Activated T-helper 17 cell treated with anti-CD3 and anti-CD28 coated beads, Interleukin-2, amount 50 U/mL, for 72 hours (primary cell): ENCODE measurements at places on chromosomes 5 and 9. TPM values are rescaled to one million over a fixed set of nuclear protein-coding genes. Genes with fewer than 3 reads are reported as not detected.

ARID3C gene
- 0.42 TPM for total RNA-seq

PCDHGC4 gene
- not detected for total RNA-seq

INSYN2B gene
- total RNA-seq = not detected

FBXO38 gene
- total RNA-seq = 53.0 TPM

LCN6 gene
- not detected for total RNA-seq

NR2F1 gene
- total RNA-seq = not detected

OLFM1 gene
- not detected for total RNA-seq

PDCD1LG2 gene
- 1.2 TPM for total RNA-seq

SPATA31A3 gene
- total RNA-seq = not detected

SHB gene
- total RNA-seq = 0.95 TPM

CARTPT gene
- total RNA-seq = not detected

DRD1 gene
- not detected for total RNA-seq

ADRA1B gene
- total RNA-seq = not detected

CCNJL gene
- total RNA-seq = not detected

DNA sequence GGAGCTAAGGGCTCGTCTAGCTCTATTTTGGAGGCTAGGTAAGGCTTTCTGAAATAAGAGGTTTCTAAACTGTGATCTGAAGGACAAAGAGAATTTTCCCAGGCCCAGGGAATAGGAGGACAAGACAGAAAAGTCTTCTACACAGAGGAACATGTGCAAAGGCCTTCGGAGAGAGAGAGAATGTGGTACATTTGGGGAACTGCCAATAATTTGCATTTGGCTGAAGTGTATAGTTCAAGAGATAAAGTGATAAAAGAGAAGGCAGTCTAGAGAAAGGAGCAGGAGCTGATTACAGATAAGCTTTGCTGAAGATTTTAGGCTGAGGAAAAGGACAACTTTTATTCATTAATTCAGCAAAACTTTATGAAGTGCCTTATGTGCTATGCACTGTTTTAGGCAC, 214.4 kb upstream of the ELL2 start:
- no peak for ATAC-seq

- ATAC-seq = no peak
Measured at GRCh38 chr5:83149671-83150070, 72.3 kb downstream of the XRCC4 start.

- ATAC-seq = no peak
Measured at GRCh38 chr9:110874963-110875674, 163.2 kb downstream of the LPAR1 start.

- peak; percentile 48 for ATAC-seq
Measured at GRCh38 chr5:66987126-66987525, 209.5 kb downstream of the CD180 start.

DNA sequence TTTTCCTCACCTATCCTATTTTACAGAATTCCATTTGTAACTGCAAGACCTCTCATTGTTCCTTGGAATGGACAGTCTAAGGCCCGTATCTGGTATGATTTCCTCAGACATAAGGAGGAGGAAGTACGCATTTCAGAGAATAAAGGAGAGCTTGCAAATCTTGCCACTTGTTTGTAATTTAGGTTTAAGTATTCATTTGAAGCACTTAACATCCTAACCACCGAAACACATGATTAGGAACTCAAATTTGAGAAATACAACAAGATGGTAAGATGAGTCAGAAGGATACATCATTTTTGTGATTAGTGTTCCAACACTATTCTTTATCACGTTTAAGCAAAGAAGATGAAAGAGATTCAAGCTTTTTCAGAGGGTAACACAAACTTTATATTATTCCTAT, 3.9 kb upstream of the ZCCHC9 start:
- ATAC-seq = peak; percentile 18

DNA sequence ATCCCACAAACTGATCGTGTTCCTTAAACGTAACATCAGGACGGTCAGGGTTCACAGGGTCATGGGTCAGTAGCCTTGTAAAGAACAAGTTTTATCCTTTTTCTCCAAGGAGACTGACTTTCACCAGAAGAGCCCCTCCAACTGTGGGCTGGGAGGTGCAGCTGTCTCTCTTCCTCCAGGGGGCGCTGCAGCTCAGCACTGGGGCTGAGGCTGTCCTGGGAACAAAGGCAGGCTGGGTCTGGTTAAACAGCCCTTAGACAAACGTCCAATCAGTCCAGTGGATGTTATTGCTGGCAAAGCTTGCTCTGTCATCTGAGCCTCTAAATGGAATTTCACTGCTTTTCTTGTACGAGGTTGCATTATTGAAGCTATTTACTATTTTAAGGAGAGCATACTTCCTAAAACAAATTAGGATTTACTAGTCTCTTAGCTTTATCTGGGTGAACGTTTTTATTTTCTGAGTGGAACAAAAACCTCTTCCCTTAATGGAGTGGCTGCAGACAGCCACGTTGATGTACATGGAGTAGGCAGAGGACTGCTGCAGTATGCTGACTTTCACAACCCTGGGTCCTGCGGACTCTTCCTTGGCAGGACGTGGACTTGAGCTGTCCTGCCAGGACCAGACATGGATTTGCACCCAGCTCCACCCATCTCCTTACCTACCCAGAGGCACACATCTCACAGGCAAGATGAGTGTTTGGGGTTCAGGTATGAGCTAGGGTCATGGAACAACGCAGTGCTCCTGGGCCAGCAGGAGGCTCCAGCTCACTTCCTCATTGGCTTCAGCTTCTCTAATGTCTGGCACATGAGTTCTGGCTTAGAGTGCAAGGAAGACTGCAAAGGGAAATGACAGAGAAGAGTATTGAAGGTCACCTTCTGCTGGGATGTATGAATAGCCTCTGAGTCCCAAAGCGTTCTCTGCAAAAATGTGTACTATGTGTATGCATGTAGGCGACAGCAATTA, 7.8 kb downstream of the EXOSC2 start:
- ATAC-seq = peak; percentile 86

DNA sequence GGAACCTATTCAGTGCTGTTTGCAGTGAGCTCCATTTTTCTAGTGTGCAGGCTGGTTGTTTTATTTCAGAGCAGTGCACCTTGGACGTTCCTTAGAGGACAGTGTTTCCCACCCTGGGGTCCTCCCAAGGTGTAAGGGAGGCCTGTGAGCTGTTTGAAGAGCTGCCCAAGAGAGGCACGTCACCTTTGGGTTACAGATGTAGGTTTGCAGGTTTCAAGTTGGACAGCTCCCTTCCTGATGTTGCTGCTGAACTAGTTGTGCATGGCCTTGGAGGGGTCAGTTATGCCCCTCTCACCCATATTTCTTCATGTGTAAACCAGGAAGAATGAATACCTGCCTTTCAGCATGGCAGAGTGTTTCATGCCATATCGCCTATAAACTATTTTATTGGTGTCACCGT, 34.7 kb upstream of the POMT1 start:
- ATAC-seq = no peak

DNA sequence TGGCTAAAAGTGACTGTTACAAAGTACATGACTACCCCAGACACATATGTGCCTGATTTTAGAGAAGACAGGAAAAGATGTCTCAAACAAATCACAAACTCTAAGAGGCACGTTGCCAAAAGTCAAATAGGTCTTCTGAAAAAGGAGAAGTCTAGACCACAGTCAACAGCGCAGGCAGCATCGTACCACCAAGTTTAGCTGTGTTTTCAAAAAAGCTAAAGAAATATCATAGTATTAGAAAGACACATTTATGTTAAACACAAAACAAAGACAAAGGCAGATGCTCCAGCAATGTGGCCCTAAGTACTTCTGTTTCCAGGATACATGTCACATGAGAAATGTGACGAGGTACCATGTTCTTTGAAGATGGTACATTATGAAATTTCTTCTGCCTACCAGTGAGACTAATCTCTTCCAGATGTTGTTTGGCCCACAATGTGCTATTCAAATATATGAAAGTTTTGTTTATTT, 43.5 kb downstream of the LPAR1 start:
- no peak for ATAC-seq

- no peak for ATAC-seq
Measured at GRCh38 chr5:96327722-96328121, 105.3 kb downstream of the PCSK1 start.

- peak; percentile 95 for ATAC-seq
Measured at GRCh38 chr9:93064392-93065134, 6.1 kb downstream of the SUSD3 start.

DNA sequence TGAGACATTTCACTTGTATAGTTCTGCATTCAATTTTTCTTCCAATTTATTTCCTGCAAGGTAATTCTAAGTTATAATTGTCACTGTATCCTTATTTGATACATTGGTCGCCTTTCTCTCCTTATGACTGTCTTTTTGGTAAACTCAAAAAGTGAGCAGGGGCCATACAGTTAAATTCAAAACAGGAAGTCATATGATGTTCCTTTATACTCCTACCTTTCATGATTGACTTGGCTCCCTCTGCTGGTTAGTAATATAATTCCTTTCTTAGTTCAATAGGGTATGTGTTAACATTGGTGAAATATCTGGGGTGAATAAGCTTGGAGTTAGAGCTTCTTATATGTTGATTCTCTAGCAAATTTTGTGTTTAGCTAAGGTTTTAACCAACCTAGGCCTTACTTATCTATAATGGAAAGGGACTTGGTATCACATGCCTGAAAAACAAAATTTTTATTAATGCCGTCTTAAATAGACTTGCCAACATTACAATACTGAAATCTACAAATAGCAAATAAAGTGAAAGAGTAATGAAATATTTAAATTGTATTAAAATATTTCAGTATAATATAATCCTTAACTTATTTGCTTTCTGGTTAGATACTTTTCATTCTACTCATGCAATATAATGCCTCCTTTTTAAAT, 6.0 kb upstream of the NIPBL start:
- peak; percentile 82 for ATAC-seq

DNA sequence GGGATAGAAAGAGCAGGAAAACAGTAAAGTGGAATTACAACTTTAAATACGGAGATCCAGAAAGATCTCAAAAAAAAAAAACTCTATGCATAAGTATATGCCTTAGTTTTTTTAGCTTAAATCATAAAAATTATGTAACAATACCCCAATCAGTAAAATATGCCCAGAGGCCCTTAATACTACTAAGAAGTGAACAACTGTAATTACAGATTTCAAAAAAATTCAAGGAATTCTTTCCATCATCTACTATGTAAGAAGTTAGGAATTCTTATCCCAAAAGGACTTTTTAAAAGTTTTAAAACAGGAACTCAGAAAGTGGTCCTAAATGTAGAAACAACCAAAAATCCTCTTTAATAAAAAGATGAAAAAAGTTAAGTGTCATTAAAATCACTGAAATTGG, 111.3 kb downstream of the SSBP2 start:
- ATAC-seq = no peak

GRCh38 chr5:110785356-110785755, 46.5 kb downstream of the SLC25A46 start:
- ATAC-seq = no peak

- peak; percentile 7 for ATAC-seq
Measured at GRCh38 chr9:72382405-72382804, 17.4 kb upstream of the ZFAND5 start.

GRCh38 chr5:174849426-174849825, 125.0 kb downstream of the MSX2 start:
- no peak for ATAC-seq

GRCh38 chr5:1420211-1421195, 24.7 kb downstream of the SLC6A3 start:
- no peak for ATAC-seq

DNA sequence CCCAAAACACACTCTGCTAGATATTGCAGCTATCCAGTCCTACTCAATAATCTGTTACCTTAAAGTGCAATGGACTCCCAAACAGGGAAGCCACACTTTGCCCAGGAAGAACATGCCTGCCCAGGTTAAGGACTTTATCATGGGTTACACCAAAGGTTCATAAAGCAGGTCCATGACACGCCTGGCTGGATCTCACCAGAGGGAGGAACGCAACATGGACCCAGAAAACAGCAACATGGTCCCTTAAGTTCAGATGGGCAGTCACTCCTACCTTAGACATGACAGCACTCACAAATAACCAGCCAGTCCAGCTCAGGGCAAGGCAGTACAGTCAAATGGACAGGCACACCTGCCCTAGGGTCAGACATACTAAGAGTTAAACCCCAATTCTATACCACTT, 3.8 kb downstream of the P4HA2 start:
- no peak for ATAC-seq

DNA sequence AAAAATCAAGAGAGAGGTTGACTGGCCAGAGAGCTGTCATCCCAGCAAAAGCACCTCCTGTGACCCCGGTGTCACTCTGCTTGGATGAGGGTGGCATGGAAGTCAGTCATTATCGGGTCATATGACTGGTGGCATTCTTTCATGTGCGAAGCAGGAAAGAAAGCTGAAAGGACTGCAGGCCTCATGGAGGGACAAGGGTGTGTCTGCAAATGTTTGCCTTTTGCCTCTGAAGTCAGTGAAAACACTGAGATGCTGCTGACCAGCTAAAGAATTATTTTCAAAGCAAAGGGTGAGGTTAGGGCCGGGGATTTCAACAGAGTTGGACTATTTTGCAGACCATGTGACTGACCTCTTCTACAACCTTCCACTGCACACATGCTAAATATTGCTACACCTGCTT, 298.3 kb downstream of the CSNK1G3 start:
- no peak for ATAC-seq

DNA sequence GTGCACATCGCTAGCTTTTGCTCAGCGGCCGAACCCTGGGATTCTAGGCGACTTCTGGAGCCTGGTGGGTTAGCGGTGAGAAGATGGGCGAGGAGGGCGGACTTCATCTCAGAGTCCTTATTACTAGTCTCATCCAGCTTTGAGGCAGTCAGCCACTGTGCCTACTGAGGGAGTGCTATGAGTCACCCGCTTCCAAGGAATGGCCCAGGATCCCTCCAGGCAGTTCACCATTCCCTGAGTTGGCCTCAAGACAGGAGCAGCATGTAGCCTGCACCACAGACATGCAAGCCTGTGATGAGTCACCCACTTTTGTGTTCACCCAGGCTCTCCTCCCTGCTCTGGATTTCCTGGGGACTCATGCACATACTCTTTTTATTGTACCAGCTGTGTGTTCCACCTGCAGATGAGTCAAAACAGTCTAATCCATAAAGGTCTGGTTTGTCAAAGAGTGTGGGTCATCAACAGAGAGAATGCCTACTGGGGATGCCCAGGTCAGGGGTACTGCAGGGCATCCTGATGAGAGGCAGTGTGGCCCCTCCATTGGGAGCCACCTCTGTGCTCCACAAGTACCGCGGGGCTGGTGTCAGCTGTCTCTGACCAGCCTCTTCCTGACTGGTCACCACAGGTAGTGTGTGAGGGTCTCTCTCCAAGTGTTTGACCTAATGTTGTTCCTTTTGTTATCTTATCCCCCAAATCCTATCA, 20.2 kb downstream of the SLC22A5 start:
- peak; percentile 73 for ATAC-seq

- ATAC-seq = no peak
Measured at GRCh38 chr9:32430720-32431119, 46.3 kb downstream of the ACO1 start.

- ATAC-seq = no peak
Measured at GRCh38 chr5:21686706-21687105, 1166.4 kb downstream of the CDH12 start.
